CD4-positive, alpha-beta T cell treated with Interleukin-4 for 4 hours (primary cell): ENCODE measurements at places on chromosomes 6 and 20.

- DNase-seq: no peak
Measured at GRCh38 chr20:62318400-62319345, 15.9 kb downstream of the ADRM1 start.

- DNase-seq: no peak
Measured at GRCh38 chr6:56047931-56048540, 172.6 kb upstream of the BMP5 start.

GRCh38 chr20:1848373-1848772 is 46.8 kb upstream of the SIRPA start:
- no peak for DNase-seq

GRCh38 chr6:117505311-117505710 is 22.8 kb downstream of the DCBLD1 start:
- no peak for DNase-seq

DNA sequence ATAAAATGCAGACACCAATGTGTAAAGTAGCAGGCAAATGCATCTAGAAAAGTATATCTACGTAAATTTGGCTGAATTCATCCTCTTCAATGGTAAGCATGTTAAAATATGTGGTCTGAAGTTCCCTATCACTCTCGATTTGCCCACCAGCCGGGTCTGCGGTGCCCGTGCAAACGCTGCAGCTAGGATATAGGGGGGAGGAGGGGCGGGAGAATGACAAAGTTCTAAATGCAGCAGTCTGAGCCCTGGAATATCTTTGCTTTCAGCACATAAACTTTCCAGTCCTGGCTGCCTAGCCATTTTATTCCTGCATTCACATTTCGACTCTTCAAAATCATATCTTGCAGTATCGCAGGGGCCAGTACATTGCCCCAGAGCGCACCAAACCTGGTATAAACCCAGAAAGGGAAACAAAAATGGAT is 708 bp downstream of the NRN1 start:
- no peak for DNase-seq

DNA sequence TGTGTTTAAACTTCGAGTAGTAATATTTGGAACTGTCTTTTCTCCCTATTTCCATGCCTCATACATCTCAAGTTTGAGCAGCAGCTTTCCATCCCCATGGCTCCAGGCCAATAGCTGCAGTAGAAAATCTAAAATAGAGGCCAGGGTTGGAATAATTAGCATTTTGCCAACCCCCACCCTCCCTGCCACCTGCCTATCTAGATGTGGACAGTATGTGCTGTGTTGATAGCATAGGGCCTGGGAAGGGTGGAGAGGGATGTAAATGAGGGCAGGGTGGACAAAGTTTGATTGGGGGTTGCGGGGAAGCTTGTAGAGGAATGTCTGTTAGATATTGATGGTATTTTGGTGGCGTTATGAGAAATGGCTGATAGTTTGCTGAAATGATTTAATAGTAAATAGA is 5.6 kb downstream of the TOP1 start:
- DNase-seq: no peak

- no peak for DNase-seq
Measured at GRCh38 chr6:139819776-139820175, 445.3 kb upstream of the CITED2 start.

DNA sequence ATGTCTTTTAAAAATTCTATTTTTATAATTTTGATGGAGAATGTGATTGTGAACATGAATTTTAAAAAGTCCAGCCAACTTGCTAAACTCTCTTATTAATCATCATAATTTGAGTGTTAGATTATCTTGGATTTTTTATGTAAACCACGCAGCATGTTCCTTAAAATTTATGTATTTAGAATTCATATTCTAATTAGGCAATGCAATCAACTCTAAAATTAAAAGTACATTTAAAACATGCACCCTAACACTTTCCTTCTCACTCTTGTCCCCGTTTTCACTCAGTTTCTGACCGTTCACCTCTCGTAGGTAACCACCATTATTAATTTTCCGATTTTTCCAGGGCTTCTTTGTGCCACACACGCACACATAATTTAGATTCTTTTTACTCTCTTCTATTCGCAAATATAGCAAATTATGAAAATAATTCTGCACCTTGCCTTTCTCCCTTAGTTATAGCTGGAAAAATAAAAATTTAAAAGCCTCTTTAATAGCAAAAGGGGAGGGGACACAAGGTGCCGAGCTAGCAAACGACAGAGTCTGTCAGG is 329 bp upstream of the ZKSCAN3 start:
- DNase-seq: no peak

GRCh38 chr6:157962601-157963302 is 18.9 kb upstream of the SYNJ2 start:
- DNase-seq: no peak

DNA sequence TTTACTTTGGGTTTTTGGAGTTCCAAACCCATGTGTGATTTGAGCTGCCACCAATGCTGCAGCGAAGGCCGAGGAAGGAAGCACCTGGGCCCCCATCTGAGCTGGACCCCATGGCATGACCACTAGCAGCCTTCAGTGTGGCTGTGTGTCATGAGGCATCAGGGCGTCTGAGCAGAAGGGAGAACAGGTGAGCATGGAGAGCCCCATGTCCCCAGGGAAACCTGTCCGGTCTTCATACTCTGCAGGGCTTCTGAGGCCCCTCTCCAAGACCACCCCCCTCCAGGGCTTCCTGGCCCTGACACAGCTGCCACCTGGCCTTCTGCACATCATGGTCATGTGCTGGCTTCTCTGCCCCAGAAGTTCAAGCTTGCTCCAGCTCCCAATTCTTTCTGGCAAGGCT is 169.1 kb upstream of the CST7 start:
- no peak for DNase-seq

DNA sequence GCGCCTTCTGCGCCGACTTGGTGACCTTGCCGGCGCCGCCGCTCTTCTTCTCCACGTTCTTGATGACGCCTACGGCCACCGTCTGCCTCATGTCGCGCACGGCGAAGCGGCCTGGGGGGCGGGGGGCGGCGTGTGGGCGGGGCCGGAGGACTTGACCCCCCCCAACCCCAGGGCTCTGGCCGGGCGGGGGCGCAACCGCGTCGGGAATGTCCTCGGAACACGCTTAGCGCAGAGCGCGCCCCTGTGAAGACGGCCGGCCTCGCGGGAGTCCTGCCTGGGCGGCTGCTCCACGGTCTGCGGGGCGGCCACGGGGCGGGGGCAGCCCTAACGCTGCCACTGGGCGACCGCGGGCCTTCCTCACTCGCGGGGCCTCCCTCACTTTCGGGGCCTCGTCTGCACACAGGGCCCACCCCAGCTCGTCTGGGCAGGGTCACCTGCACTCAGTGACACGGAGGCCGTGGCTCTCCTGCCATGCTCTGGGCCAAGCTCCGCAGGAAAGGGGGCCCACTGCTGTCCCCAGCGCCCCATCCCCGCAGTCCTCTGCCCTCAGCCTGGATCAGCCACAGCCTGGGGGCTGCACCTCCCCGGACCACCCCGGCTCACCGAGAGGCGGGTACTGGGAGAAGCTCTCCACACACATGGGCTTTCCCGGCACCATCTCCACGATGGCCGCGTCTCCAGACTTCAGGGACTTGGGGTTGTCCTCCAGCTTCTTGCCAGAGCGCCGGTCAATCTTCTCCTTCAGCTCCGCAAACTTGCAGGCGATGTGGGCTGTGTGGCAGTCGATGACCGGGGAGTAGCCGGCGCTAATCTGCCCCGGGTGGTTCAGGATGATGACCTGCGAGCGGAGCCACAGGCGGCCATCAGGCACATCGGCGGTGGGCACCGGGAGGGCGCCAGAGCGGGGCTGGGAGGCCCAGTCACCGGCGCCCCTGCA is 10.3 kb downstream of the EEF1A2 start:
- no peak for DNase-seq

DNA sequence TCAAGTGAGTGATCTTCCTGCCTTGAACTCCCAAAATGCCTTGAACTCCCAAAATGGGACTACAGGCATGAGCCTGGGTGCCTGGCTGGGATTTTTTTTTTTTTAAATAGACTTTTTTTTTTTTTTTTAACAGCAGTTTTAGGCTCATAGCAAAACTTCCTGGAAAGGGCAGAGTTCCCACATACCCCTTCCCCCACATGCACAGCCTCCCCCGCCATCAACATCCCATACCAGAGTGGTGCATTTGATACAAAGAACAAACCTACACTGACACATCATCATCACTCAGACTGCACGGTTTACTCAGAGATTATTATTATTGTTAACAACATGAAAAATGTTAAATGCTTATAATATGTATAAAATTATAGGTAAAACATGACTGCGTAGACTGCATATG is 26.0 kb downstream of the UQCC1 start:
- no peak for DNase-seq

- no peak for DNase-seq
Measured at GRCh38 chr6:142721215-142721920, 223.6 kb downstream of the HIVEP2 start.

DNA sequence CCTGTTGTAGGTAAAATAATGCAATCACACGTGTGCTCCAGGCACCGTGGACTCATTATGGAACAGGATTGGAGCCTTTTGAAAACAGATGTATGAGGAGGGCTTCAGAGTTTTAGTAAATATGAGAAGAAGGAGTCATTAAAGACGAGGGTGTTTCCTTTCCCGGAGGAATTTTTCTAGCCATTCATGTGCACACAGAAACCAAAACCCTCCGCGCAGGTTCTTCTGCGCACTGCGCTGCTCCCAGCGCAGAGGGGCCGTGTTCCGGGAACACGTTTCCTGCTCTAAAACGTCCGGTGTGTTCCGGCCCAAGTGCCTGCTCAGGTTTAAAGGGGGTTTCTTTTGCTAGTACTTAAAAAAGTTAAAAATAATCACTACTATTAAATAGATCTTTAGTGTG is 11.6 kb downstream of the GPR31 start:
- DNase-seq: no peak

DNA sequence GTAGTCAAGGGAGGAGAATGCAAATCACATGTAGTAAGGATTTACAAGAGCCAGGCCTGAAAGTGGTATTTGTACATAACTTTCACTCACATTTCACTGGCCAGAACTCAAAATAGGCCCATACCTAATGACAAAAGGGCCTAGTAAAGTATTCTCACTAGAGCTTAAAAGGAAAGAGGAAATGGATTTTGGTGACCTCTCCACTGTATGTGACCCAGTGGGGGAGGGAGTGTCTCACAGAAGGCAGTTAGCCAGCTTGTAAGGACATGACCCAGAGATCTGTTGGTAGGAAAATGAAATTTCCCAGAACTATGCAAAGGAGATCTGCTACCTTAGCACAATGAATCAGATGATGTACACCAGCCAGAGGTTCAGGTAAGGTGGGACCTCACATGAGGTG is 124.4 kb downstream of the PTPRT start:
- DNase-seq: no peak

GRCh38 chr6:140061110-140062042 is 686.9 kb upstream of the CITED2 start:
- DNase-seq: no peak

GRCh38 chr6:116064666-116065065 is 4.0 kb upstream of the FRK start:
- no peak for DNase-seq

DNA sequence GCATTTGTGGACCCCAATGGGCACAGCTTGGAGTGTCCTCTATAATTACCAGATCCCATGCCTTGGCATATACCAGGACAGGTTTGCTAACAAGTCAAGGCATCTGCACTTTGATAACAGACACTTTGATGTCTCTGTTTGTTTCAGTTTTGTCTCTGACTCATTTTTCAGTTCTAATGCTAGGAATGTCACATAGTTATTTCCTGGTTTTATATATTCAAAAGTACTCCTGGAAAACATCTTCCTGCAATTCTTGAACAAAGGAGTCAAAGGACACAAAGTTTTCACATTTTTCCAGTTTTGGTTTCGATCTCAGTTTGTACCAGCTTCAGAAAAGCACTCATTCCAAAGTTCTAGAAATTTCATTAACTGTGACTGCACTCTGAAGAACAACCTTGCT is 188.1 kb downstream of the FOXC1 start:
- no peak for DNase-seq

GRCh38 chr6:153435787-153436186 is 304.7 kb upstream of the RGS17 start:
- no peak for DNase-seq
